Stimulated activated CD8-positive, alpha-beta memory T cell treated with anti-CD3 and anti-CD28 coated beads, Interleukin-7, amount 100 ng/mL, for 1 hour (primary cell): ENCODE measurements at places on chromosomes 7 and 10.

- no peak for DNase-seq
These were observed 446.9 kb downstream of the KIF20B start for GRCh38 chr10:90148116-90148855.

DNA sequence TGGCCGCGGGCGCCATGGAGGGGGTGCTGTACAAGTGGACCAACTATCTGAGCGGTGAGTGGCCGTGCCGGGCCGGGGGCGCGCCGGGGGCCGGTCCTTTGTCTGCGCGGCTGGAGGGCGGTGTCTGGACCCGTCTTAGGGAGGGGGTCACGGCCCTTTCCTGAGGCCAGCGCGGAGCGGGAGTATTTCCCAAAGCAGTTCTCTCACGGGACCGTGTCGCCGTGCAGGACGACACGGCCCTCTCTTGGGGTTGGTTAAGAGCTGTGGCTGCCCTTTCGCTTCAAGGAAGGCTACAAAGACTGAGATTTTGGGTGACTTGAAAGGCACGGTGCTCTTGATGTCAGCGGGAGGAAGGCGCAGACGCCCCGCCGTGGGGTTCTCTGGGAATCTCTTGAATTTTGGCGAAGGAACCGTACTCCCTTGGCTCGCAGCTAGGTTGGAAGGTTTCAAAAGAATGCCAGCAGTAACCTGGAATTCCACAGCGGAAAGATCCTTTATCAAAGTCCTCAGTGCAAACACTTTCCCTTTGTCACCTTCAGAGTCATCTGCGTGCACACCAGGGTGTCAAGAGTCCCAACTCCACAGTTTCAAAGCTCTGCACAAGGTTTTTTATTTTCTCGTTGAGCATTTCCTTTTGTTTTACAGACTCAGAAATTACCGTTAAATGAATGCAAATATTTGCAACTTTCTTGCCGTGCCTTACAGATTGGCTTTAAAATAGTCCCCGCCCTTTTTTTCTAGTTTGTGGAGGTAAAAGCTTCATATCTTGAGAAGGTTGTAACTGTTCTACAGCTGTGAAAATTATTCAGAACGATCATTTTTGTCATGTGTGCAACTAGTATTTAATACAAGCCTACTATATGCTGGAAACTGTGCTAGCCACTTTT, 780 bp downstream of the PLEKHA8 start:
- no peak for DNase-seq

DNA sequence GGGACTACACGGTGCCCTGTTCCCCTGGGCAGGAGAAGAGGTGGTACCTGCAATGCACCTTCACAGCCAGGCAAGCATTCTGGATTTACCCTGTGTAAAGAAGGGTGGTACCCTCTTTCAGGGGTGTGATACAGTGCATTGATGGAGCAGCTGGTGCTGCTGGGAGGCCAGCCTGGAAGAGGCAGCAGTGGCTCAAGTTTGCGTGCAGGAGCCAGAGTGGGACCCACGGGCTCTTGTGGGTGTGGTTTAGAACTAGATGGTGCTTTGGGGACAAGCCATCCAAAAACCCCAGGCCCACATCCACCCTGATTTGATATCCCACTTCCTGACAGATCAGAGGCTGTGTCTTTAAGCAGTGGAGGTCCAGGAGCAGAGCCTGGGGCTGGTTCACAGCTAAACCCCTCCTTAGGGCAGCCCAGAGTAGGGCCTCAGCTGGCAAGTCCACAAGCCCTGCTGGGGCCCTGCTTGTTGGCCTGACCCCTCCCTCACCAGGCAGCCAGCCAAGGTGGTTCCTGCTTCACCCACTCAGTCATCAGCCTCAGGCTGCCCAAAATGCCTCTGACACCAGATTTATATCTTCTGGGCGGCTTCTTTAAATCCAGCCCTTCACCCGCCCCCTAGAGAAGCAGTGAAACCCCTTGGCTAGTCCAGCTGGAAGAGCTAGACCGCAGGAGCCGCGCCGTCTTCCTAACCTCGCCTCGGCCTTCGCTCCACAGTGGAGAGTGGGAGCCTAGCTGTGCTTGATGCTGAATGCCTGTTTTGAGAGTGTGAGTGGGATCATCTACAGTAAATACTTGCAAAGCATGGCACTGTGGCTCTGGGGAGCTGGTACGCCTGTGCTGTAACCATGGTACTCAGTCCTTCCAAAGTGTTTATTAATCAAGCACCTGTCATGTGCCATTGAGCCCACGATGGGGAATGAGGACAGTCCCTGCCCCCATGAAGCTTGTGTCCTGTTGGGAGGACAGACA, 1.4 kb upstream of the ASIC3 start:
- no peak for DNase-seq

GRCh38 chr10:42959833-42960232, 117.0 kb upstream of the RET start:
- no peak for DNase-seq

DNA sequence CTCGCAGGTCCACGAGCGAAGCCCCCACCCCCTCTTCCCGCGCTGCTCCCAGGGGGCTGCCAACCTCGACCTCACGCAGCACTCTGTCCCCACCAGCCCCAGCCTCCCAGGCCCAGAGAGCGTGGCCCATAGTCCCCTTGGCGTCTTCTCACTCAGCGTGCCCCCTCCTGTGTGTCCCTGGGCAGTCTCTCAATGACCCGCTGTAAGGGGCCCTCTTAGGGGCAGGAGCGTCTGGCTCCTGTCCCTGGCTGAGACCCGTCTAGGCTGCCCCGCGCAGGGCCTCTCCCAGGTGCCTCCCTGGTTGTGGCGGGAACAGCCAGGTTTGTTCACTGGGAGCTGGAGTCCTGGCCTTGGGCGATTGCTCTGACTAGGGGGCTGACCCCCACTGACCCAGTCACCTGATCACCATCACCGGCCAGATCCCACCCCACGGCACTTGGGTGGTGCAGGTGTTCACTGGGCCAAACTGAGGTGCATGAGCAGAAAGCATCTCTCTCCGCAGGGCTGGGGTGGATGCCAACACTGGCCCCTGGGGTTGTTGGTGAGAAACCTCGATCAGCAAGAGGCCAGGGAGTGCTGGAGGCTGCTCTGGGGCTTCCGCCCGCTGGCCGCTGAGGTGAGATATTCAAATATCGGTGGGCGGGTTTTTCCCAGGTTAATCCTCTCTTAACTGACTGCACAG, 12.6 kb upstream of the WDFY4 start:
- no peak for DNase-seq

- DNase-seq: no peak
These were observed 31.8 kb upstream of the FAM133B start for GRCh38 chr7:92622030-92622429.

DNA sequence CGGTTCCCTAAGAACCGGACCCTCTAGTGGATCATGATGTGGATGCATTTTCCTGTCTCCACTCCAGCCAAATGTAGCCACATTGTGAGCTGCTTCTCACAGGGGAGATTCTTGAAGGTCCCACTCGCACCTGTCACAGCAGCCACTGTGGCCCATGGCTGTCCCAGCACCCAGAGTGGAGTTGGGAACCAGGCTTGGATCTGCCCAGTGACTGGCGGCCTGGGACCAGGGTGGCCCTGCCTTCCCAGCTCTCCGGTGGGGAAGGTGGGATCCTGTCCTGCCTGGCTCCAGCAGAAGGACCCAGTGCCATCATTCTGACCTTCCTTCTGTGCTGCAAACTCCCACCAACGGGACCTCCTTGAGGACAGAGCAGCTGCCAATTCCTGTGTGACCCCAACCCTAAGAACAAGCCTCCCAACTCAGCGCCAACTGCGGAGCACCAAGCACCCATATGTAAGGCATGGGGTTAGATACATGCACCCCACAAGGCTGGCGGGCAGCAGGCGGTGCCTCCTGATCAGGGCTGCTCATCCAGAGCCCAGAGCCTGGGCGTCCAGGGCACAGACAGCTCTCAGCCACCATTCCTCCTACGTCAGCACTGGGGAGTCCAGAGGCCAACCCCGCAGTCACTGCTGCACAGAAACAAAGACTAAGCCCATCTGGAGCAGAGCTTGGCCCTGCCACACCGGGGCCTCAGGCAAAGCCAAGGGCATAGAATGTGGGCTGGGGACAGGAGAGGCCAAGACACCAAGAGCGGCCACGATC, 28.8 kb downstream of the EBF3 start:
- no peak for DNase-seq
